Cardiac septum (tissue), 1 donor: ENCODE measurements at places on chromosomes 3 and 15.

GRCh38 chr3:12393894-12394293 is 90.4 kb upstream of the TSEN2 start:
- no peak for DNase-seq

DNA sequence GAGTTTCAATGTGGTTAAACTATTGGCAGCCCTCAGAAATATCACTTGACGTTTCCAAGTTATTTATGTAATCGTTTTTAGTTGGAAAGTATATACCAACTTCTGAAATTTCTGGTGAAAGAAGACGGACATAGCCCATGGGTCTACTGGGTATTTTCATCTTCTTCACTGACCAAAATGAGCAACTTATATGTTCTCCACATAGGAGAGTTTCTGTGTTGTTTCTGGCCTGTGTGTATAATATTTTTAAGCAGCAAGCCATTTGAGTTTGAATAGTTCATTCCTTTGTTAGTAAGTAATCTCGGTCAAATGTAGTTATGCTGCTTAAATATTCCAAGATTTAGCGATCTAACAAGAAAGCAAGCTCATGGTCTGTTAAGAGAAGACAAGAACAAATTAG is 57.3 kb downstream of the ADAMTSL3 start:
- DNase-seq: no peak

DNA sequence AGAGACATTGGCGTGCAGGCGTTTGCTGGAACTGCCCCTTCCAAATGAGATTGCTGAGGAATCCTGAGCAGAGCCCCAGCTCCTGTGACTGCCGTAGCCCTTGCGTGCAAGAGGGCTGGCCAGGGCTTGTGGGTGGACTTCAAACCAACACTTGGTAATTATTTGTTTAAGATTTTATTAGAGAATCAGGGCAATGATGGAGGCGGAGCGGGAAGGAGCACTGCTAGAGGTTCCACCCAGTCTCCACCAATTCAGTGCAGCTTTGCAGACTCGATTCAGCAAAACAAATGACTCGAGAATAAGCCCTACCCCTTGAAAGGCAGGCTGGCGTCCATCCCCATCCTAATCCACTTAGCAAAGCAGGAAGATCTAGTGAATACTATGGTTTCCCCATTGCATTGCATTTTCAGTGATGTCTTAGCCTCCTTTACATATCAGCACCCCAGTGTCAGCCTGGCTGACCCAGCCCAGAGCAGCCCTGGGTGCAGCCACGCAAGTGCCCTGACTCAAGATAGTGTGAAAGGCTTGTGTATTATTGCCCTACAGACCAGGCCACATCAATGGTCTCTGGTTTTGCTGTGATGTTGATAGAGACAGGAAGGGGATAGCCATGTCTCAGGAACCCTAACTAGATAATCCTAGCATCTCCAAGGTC is 26.0 kb downstream of the GLDN start:
- no peak for DNase-seq

DNA sequence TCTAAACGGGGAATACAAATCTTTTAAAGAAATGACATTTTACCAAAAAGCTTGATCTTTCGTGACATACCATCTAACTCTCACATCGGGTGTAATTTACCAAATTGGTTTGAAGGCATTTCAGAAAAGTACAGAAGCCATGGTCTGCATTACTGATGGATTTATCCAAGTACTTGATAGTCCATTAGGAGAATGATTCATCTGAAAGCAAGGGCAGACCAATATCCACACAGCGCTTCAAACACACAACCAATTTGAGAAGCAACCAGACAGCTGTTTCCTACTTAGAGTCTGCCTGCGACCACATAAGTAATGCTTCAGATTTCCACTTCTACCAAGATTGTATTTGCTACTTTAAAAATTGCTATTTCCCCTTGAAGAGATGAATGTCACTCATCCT is 697.6 kb upstream of the ALCAM start:
- DNase-seq: no peak

DNA sequence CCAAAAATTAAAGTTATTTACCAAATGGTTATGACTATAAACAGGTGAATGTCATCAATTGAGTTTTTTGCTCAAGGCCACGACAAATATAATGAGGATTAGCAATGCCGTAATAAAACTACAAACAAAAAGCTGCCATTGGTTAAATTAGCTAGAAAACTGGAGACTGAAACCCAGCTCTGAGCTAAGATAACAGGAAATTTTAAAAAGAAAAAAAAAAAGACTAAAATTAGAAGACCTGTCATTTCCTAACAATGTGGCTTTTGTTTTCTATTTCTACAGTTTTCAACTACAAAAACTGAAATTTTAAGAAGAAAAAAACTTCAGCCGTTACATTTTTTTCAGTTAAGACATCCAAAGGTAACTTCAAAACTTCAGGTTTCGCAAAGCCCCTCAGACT is 9.7 kb downstream of the SLC12A6 start:
- no peak for DNase-seq

DNA sequence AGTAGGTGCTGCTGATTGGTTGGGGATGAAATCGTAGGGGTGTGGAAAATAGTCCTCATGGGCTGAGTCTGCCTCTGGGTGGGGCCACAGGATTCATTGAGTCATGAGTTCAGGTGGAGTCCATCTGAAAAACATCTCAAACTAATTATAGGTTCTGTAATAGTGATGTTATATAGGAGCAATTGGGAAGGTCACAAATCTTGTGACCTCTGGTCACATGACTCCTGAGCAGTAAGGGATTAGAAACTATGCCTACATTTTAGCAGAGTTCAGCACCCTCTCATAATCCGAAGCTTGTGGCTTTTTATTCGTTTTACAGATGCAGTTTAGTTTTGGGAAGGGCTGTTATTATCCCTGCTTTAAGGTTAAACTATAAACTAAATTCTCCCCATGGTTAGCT is 22.9 kb upstream of the NEDD4 start:
- no peak for DNase-seq

DNA sequence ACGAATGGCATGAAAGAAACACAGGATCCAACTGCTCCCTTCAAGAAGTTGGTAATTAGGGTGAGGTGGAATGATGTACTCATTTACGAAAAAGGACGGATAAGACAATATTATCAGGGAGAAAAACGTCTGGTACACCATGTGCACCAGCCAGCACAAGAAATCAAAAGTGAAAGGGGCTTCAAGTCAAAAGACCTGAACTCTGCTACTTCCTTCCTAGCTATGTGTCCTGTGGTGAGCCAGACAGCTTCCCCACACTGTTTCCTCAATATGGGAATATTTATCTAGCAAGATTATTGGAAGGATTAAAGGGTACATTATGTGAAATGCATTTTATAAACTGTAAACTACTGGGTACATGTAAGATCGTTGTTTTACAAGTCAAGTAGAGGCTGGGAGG is 33.9 kb downstream of the RAB27A start:
- no peak for DNase-seq

GRCh38 chr15:57931570-57931969 is 133.9 kb downstream of the ALDH1A2 start:
- no peak for DNase-seq

- peak; percentile 15 for DNase-seq
These were observed 57.9 kb downstream of the RLBP1 start for GRCh38 chr15:89163271-89164055.

- no peak for DNase-seq
These were observed 222.1 kb upstream of the POU1F1 start for GRCh38 chr3:87498358-87499080.

DNA sequence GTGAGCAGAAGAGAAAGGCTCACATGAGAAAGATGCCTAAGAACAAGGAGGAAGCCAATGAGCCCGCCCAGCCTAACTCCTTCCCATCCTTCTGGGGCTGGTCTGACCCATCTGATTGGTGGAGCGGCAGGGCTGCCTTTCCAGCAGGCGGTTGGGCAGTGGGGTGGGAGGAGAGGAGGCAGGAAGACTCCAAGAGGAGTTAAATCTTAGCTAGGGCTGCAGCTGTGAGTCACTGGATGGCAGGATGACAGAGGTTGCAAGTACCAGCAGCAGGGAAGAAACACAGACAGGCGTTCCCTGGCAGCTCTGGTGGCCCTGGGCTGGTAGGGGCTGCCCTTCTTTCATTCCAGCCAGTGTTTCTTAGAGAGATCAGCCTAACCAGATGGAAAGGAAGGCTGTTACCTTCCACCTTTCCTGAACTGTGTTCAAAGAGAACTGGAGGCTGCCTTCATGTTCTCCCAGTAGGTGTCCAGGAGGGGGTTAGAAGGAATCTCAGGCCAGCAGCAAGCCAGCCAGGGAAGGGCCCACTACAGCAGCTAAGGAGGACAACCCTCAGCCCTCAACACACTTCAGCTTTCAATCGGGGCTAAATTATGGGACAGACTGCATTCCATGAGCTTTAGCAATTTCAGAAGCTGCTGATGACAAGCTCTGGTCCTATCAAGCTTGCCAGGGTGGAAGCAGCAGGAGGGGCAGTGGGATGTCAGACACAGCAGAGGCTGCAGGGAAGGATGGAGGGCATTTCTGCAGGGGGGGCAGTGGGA is 50.3 kb downstream of the CHSY1 start:
- DNase-seq: peak; percentile 89

- no peak for DNase-seq
These were observed 31.5 kb downstream of the MBNL1 start for GRCh38 chr3:152300029-152300731.

- no peak for DNase-seq
These were observed 490.1 kb upstream of the ATP11B start for GRCh38 chr3:182303169-182303568.

- DNase-seq: no peak
These were observed 194.8 kb upstream of the DPH6 start for GRCh38 chr15:35740761-35741160.

DNA sequence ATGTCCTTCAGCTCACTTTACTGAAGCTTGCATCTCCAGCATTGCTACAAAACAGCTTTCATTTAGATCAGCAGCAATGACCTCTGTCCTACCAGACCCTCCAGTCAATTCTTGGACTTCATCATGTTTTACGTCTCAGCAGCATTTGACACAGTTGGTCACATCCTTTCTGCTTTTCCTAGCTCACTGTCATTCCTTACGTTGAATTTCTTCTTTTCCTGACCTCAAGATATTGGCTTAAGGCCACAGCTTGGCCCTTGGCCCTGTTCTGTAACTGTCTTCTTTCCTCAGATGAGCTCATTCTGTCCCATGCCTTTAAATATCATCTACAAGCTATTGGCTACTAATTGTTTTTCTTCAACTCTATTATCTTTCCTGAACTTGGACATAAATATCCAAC is 576.2 kb upstream of the KCNMB2 start:
- no peak for DNase-seq

GRCh38 chr3:188369526-188369925 is 215.6 kb downstream of the LPP start:
- DNase-seq: no peak

GRCh38 chr3:184175981-184176376 is 1.3 kb downstream of the AP2M1 start:
- no peak for DNase-seq

DNA sequence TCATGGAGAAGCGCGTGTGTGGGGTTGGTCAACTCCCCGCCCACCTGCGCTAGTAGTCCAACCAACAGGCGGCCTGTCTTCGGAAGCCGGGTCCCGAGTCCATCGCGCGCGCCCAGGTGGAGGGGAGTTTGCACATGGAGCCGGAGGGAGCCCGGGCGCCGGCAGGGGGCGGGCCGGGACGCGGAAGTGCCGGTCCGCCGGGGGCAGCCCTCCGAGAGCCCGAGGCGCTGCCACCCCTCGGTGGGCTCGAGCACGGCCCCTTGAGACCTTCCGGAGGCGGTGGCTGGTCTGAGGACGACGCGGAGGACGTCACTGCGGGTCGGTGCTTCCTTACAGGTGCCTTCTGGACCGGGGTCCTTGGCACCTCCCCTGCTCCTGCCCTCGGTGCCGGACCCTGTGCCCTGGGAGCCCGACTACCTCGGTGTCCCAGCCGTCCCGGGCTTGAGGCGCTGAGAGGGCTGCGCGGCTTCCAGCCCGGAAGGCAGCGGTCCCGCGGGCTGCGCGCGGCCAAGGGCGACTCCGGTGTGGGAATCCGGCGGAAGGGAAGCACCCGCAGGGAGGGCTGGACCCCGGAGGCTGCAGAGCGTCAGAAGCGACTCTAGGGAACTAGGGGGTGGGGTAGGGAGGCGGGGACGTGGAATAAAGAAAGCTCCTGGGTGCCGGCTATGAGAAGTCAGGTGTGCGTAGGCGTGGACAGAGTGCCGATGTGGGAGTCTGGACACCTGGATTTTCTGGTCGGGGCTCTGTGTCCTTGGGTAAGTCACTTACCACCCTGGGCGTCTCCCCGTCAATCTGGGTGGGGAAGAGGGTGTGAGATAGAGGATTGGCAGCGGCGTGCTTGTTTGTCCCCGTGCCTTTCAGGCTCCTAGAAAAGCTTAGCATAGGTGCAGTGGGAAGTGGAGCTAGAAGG is 212.3 kb downstream of the FGF12 start:
- DNase-seq: no peak

DNA sequence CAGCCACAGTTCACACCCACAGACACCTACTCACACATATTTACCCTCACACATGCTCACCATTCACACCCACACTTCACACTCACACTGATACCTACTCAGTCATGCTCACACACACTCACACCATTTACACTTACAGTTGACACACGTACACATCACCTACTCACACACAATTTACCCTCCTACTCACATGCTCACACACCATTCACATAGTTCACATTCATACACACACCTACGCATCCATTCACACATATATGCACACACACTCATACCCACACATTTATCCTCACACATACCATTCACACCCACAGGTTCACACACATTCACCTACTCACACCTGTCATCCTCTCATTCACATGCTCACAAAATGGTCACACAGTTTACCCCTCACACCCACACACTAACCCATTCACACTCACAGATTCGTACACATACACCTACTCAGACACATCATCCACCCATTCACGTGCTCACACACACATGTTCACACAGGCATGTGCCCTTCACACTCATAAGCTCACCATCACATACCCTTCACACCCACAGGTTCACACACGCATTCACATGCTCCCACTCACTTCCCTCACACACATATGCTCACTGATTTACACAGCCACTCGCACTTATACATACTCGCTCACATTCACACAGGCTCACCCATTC is 42.3 kb downstream of the HMCES start:
- no peak for DNase-seq

DNA sequence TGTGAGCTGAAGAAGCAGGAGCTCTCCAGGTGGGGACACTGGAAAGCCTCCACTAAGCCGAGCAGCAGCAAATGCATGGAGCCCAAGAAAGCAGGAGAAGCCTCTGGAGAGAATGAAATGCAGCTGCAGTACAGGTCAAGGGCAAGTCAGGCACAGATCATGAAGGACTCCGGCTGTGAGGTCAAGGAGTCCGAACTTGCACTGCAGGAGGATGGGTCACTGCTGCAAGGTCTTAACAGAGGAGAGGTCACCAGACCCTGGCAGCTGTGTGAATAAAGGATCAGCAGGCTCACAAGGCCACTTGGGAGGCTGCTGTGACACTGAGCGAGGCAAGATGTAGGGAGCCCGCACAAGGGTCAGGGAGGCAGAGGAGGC is 24.7 kb upstream of the SLC41A3 start:
- DNase-seq: peak; percentile 63

DNA sequence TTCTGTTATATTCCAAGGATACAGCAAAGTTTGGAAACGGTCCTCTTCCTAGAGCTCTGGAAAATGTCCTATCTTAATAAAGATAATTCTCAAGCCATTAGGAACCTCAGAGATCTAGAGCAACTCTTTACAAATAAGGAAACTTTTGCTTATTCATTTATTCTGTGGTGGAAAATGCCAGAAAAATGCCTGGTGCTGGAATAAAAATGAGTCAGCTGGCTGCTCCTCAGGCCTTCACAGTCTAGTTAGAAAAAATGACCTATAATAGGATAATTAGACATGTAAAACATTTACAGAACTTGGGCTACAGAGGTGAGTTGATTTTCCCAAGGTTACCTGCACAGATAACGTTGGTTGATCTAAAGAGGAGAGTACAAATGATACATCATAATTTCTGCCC is 372.5 kb downstream of the NLGN1 start:
- DNase-seq: no peak
